ENCODE measurements at places on chromosomes 4 and X.

DNA sequence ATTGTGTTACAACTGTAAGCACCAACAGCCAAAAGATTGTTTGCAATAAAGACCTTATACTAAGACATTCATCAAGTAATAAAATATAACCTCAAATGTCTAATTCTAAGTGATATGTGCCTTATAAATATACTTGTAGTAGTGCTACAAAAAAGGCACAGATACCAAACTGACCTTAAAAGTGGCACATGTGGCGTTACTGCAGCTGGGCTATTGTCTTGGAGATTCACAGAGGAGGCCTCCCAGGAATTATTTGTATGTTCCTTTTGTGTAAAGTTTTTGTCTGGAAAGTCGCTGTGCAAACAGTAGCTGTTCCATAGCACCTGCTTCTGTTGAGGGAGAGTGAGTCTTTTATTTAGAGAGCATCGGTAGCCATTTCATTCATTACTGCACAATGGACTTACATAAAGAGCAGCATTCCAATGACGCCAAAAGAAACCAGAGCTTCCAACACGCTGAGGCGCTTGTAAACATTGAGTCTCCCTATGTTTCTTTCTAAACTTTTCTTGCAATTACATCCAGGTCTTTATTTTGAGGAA is 143.7 kb downstream of the RPA4 start:
- DNase-seq: no peak

DNA sequence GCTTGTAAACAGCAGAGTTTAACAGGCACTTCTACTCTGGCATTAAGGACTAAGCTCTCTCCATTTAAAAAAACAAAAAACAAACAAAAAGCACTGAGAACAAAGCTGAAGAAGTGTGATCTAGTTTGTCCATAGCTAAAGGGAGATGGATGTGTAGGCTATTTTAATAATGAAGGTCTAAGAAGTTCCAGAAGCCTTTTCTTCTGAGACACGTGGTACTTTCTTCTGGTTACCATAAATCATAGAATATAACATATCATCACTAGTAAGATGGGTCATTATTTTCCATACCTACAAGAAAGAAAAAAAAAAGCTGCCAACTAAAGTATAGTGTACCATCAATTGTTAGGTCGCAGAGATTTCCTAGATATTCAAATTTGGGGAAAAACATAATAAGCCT is 722 bp upstream of the NBDY start:
- no peak for DNase-seq

- no peak for DNase-seq
Measured at GRCh38 chrX:49247916-49248811, 12.9 kb downstream of the CCDC22 start.

GRCh38 chr4:169604131-169604900 is 8.1 kb downstream of the NEK1 start:
- DNase-seq: no peak

DNA sequence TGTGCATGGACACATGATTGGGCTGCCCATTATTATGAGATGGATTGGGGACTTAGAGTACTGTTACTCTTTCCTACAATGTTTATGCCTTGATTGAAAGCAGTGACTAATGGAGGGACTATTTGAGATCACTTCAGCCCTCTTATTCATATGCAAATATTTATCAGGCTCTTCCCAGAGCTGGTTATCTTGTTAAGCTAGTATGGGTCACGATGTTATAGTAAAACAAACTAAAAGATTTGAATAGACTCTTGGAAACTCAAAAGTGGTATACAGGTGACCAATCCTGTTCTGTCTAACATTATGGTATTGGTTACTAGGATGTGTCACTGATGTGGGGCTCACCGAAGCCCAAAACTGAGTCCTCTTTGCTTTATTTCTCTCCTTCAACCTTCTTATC is 306.2 kb upstream of the CASK start:
- no peak for DNase-seq

DNA sequence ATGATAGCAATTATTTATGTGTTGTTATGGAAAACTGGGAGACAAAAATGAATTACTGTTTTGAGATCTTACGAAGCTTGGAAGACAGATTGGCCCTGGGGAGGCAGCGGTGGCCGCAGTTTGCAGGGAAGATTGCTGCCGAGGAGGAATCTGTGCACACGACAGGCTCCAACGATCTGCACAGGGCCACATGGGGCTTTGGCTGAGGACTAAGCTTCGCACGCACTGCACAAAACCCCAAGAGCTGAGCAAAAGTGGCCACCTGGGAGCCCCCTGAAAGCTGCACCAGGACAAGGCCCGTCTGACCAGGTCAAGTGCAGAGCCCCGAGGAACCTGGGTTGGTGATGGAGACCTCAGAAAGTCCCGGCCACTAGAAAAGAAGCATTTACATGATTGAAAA is 5.2 kb upstream of the PDE6B start:
- DNase-seq: no peak

DNA sequence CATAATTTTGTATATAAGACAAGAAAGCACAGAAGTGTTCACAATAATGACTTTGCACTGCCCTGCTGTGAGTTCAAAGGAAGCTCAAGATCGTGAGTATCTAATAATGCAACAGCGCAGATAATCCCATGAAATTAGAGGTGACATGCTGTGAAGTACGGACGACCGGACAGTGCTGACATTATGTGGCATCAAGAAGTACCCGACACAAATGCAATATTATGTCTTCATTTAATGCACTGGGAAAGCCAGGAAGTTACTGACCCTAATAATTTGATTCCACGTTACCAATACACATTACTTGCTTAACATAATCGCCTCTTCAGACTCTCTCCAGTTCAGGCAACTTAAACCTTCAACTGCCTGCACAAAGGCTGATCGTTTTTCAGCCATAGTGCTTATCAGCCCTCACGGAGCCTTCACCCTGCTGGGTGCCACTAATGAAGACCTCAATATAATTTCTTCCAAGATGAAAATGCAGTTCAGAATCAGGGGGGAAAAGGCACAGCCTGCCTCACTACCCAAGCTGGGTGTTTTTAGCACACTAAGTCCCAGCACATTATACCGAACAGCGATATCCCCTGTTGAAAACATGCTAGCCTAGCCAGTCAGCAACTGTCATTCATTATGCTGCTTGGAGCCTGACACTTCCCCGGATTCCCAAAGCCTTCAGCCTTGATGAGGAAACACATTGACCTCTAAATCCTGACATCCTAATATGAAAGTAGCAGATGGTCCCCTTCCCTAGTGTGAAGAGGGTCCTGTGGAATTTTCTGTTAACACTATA is 56.1 kb downstream of the SLC7A11 start:
- no peak for DNase-seq

GRCh38 chrX:152869972-152870371 is 27.9 kb upstream of the ZNF185 start:
- DNase-seq: no peak

DNA sequence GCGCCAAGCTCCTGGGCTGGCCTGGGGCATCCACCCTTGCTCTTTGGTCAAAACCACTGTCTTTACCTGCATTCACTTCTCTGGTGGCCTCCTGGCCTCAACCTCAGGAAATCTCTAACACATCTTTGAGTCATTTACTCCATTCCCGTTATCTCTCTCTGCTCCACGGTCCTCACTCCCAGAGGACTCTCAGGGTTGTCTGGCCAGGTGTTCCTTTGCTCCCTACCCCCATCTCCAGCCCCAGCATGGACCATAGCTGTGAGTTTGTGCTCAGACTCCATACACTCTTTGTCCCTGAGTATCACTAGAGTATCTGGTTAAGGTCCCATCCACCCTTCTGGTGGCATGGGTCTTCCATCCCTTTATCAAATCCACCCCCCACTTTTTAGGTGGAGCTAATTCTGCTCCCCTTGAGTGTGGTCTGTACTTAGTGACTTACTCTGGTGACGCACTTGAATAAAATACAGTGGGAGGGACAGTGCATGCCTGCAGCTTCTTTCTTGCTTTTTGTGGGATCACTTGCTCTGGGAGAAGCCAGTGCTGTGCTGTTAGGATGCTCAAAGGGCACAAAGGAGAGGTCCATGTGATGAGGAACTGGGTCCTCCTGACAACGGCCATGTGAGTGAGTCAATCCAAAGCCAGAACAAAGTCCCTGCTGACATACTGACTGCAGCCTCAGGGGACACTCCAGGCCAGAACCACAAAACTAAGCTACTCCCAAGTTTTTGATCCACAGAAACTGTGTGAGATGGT is 44.3 kb downstream of the IGFBP7 start:
- DNase-seq: no peak

GRCh38 chr4:177680308-177680707 is 238.1 kb upstream of the AGA start:
- DNase-seq: no peak

GRCh38 chr4:40178672-40179071 is 18.2 kb upstream of the RHOH start:
- no peak for DNase-seq

DNA sequence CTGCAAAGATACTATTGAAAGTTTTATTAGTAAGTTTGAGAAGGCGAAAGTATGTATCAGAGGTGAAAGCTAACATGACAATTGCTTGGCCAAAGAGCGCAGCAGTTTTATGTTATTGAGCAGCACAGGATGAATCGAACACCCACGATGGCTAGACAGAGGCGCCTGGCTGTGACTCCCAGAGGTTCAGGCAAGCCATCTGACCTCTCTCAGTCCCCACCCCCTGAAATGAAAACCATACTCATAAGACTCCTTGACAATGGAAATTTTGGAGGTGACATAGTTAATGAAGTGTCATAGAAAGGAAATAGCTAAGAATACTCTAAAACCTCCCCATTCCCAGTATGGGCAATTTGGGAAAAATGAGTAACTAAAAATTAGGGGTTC is 70.6 kb downstream of the MGST2 start:
- DNase-seq: no peak

DNA sequence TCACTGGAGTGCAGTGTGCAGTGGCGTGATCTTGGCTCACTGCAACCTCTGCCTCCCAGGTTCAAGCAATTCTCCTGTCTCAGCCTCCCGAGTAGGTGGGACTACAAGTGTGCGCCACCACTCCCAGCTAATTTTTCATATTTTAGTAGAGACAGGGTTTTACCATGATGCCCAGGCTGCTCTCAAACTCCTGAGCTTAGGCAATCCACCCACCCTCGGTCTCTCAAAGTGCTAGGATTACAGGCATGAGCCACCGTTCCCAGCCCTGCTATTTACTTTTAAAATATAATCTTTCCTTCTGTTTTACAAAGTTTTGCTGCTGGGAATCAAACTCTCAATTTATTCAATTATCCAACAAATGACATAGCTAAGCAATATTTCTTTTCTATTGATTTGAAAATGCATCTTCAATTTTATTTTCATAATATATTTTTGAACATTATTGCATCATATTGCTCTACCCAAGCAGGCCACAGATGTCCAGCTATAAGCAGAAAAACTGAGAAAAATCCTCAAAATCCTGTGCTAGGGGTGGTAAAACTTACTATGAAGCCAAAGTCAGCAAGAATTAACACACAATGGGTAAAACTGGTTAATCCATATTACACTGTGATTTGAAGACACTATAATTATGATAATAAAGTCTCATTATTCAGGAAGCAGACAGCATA is 5.2 kb downstream of the TIFA start:
- no peak for DNase-seq

DNA sequence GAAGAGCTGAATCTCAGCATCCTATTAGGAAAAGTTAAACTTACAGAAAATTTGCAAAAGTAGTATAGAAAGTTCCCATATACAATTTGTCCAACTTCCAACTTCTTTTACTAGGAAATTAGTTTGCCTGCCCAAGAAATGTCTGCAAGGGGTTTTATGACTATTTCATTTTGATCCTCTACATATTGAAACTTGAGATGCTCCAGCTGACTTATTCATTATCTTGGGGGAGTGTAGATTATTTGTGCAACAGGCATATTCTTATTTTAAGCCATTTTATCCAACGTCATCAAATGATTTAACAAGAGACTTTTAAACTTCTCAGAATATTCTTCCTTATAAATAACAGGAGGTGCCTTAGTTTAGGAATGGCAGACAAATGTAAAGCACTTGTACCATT is 317.1 kb upstream of the FTHL17 start:
- no peak for DNase-seq

- no peak for DNase-seq
Measured at GRCh38 chrX:39443240-39443639, 642.0 kb downstream of the MID1IP1 start.

- DNase-seq: no peak
Measured at GRCh38 chr4:168487282-168488035, 7.2 kb upstream of the DDX60L start.

- no peak for DNase-seq
Measured at GRCh38 chrX:105706041-105706440, 116.3 kb upstream of the NRK start.

GRCh38 chrX:118207831-118208453 is 91.3 kb upstream of the KLHL13 start:
- DNase-seq: no peak

DNA sequence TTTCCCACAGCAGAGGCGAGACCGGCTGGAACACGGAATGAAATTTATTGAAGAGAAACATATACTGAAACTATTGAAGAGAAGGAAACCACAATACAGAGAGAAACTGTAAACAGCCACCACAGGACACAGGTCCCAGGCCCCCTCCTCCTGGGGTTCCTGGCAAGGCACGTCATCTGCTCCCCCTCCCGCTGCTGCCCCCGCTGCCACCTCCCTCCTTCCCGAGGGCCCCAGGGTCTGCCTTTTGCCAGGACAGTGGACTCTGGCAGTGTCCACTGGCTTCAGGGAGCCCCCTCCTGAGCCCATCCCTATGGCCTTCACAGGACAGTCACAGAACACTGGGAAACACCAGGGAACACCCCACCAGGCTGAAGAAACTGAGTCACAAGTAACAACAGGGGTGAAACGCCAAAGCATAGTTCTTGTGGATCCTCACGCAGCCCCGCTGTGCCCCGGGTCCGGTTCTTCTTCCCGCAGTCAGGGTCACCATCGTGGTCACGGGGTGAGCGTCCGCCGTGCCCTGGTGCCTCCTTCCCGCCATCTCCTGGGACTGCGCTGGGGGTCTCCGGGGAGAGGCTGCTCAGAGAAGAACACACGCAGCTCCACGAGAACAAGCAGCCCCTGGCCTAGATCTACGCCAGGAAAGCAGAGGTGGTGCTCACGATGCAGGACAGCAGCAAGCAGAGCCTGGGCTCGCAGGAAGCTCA is 5.4 kb downstream of the PNMA6E start:
- DNase-seq: no peak

- DNase-seq: no peak
Measured at GRCh38 chrX:40109288-40110008, 11.7 kb upstream of the BCOR start.

- no peak for DNase-seq
Measured at GRCh38 chr4:3638080-3638795, 106.0 kb upstream of the LRPAP1 start.

Data from activated CD8-positive, alpha-beta memory T cell treated with anti-CD3 and anti-CD28 coated beads for 1 hour (primary cell).